Kidney (tissue), 22 donors: ENCODE measurements at places on chromosomes 6 and 20. TPM values are rescaled to one million over a fixed set of nuclear protein-coding genes. Genes with fewer than 3 reads are reported as not detected.

The HLA-DQA1 gene
- total RNA-seq = 63.5 TPM

The EDN1 gene
- 16.6 TPM for total RNA-seq

The CST2 gene
- total RNA-seq = not detected

The SRMS gene
- total RNA-seq = 0.38 TPM

The SLC17A3 gene
- 14.0 TPM for total RNA-seq

The GLP1R gene
- total RNA-seq = 0.22 TPM

The CLDN20 gene
- total RNA-seq = not detected

The PDE7B gene
- total RNA-seq = 15.4 TPM

GRCh38 chr20:39623584-39624234 lies 661.6 kb downstream of the DHX35 start:
- H3K36me3 ChIP-seq = no peaks in the 10 kb centered on the region
- DNase-seq = no peak
- no peaks in the 10 kb centered on the region for H3K27me3 ChIP-seq
- H3K4me3 ChIP-seq = no peak overlapping the region
- H3K27ac ChIP-seq = no peak overlapping the region

DNA sequence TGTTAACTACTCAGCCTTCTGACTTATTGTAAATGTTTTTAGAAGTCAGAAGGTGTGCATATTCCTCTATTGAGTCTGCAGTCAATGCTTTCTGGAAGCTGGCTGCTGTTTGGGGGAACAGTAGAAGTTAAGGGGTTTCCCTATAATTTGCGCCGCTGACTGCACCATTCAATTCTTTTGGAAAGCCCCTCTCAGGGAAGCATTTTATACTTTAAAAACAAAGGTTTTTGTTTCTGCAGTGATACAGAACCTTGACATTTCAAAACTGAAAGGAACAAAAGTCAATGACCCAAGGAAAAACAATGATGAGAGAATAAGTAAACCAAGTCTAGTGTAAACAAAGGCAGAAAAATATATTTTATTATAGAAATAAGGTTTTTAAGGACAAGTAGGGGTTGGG lies 120.8 kb upstream of the TNFAIP3 start:
- H3K27ac ChIP-seq = no peak overlapping the region
- H3K36me3 ChIP-seq = no peaks in the 10 kb centered on the region
- DNase-seq = no peak
- H3K4me1 ChIP-seq = no peaks in the 10 kb centered on the region
- H3K27me3 ChIP-seq = no peaks in the 10 kb centered on the region
- H3K4me3 ChIP-seq = no peak overlapping the region

DNA sequence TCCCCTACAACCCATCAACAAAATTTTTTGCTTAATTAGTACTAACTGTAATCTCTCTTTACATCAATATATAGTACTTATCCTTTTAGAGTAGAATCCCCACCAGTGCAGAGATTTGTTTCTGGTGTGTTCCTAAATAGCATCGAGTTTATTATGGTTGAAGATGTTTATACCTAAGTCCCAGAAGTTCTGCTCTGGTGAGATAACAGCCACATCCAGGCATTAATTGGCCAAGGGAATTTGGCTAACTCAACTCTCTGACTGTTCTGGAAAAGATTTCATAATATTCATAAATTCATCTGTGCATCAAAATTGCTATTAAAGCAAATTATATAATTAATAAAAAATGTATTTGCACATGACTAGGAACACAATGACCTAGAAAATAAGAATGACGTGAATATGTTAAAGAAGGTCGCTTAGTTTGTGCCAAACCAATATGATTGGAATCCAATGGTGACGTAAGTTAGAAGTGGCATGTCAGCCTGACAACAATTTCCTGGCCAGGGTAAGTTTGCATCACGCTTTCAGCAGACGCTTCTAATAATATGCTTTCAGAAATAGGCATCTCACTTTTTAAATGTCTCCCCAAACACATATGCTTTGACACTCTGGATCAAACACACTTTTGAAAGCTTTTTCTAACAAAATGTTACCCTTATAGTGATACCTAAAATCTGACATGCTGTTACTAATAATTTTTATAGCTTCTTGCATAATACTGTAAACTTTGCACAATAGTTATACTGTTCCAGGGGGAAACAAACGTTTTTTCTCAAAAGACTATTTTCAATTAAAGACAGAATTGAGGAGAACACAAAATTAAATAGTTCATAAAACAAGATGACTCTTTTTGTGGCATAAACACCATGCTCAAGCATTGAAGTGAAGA lies 236.7 kb downstream of the TENT5A start:
- H3K4me1 ChIP-seq = no peaks in the 10 kb centered on the region
- H3K27ac ChIP-seq = no peak overlapping the region
- no peak for DNase-seq
- no peaks in the 10 kb centered on the region for H3K36me3 ChIP-seq
- H3K27me3 ChIP-seq = no peaks in the 10 kb centered on the region

DNA sequence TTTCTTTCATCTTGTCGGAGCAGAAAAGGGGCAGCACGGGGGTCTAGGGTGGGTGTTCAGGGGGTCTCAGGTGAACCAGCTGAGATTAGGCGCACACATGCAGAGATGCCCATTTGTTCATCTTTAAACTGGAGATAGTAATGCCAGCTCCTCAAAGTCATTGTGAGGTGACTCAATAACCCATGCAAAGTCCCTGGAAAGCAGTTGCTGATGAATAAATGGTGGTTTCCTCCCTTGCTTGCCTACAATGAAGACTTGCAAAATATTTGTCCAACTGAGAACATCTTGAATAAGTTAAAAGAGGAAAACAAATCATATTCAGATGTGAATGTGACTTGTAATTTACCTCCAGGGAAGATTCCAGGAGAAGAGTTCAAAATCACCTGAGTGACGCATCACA lies 206.9 kb downstream of the LY86 start:
- H3K4me1 ChIP-seq = no peaks in the 10 kb centered on the region
- no peak overlapping the region for H3K27ac ChIP-seq
- no peak for DNase-seq
- no peak overlapping the region for H3K4me3 ChIP-seq
- no peaks in the 10 kb centered on the region for H3K36me3 ChIP-seq
- no peaks in the 10 kb centered on the region for H3K27me3 ChIP-seq

DNA sequence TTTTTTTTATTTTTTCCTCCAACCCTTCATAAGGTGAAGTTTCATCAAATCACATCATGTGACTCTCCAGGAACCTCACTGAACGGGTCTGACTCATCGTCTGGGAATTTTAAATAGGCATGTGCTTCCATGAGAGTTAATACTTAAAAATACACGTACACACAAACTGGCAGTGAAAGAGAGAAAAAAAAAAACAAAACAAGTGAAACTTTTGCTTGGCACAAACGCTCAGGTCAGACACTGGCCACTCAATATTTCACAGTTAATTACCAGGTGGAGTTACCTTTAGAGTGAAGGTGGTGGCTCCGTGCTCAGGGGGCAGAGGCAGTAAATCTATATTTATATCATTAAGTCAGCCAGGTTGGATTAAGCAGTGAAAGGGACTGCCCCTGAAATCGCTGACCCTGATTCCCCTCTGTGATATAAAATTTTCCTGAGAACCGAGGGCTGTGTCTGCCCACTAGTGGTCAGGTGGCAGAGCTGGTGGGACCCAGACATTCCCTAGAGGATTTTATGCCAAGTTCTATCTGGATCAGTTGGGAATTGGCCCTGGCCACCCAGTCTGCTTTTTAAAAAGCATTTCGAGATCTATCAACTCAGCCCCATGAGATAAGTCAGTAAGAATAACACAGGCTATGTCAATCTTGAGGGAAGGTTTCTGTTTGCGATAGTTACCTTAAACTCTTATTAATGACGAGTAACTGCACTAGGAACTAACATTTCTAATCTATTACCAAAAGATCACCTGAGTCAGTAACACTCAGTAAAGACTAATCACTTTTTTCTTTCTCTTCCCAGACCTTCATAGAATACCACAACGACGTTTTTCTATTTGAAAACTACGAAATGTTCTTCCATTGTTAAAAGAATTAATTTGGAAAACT lies 259.1 kb downstream of the HDGFL1 start:
- H3K27me3 ChIP-seq = no peaks in the 10 kb centered on the region
- no peaks in the 10 kb centered on the region for H3K36me3 ChIP-seq
- peak overlapping the region; percentile 83 for H3K27ac ChIP-seq
- peak overlapping the region; percentile 16 for H3K4me3 ChIP-seq
- H3K4me1 ChIP-seq = no peaks in the 10 kb centered on the region

DNA sequence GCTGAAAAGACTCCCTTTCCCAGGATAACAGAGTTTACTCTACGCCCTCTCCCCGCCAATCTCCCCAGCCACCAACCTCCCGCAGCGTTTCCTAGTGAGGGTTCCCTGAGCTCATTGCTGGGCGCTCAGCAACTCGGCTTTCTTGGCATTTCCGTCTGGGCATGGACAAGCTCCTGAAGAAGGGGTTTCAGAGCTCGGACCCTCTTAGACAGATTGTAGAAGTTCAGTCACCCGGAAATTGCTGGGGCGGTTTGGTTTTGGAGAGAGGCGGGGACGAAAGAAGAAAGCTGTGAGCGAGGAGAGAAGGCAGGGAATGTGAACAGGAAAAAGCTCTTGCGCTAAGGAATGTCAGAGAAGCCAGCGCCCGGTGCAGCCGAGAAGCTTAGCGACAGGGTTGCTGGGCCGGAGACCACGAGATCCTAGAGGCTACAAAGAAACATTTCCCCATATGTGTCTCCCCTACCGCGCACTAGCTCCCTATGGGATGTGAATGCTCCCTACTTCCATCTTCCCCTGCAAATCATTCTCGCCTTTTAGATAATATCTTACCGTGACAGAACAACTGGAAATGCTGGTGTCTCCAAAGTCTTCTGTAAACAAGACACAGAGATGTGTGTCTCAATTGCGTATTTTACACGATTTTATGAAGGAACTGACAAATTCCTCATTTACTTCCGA lies 15.8 kb downstream of the POM121L2 start:
- no peak overlapping the region for H3K4me3 ChIP-seq
- H3K36me3 ChIP-seq = no peaks in the 10 kb centered on the region
- H3K27ac ChIP-seq = no peak overlapping the region

GRCh38 chr6:140867336-140867735 lies 1265.4 kb upstream of the GJE1 start:
- H3K27me3 ChIP-seq = no peaks in the 10 kb centered on the region
- no peak for DNase-seq
- no peaks in the 10 kb centered on the region for H3K36me3 ChIP-seq

GRCh38 chr20:5714261-5715041 lies 35.8 kb upstream of the SHLD1 start:
- H3K27ac ChIP-seq = no peak overlapping the region
- H3K4me3 ChIP-seq = no peak overlapping the region
- DNase-seq = peak; percentile 85

- H3K27me3 ChIP-seq = no peaks in the 10 kb centered on the region
- no peaks in the 10 kb centered on the region for H3K36me3 ChIP-seq
- no peaks in the 10 kb centered on the region for H3K4me1 ChIP-seq
- no peak overlapping the region for H3K27ac ChIP-seq
These were observed 236.1 kb downstream of the COL12A1 start for GRCh38 chr6:74969591-74970267.

DNA sequence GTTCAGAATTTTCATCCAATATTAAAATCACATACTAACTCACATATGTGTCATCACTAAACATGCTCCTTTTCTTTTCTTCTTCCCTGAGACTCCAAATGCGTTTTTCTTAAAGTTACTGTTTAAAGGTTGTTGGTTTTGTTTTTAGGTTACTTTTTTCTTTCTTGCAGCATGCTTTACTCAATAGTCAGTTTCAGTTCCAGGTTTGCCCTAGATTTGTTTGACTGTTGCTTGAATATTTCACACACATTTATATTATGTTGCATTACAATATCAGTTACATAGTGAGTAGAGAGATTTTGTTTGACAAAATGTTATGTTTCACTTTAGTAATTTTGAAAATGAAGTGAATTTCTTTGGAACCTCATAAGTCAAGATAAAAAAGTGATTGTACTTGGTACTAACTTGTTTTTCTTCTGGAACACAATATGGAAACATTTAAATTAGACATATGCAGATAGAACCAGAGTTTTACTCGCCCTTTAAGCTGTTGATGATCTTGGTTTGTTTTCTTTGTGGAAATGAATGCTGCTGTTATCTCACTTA lies 27.3 kb downstream of the FNDC1 start:
- no peaks in the 10 kb centered on the region for H3K4me1 ChIP-seq
- no peaks in the 10 kb centered on the region for H3K36me3 ChIP-seq
- no peak overlapping the region for H3K27ac ChIP-seq
- no peaks in the 10 kb centered on the region for H3K27me3 ChIP-seq

DNA sequence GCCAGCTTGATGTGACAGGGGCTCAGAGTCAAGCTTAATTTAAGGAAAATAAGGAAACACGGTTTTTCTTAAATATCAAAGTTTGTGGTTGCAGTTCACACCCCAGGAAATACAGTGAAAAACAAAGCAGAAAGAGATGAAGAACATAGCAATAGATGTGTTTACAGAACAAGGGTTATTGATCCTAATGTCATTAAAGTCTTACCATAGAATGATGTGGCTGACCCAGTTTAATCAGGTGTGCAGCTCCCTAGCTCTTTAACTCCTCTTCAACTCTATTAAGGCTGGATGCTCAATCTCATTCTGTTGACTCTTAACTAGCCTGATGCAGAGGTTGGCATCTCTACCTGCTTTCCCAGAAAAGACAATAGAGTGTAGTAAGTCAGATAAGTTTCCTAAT lies 7.5 kb upstream of the GTF3C6 start:
- H3K27me3 ChIP-seq = no peaks in the 10 kb centered on the region
- no peaks in the 10 kb centered on the region for H3K36me3 ChIP-seq
- peaks cover 4% of the 10 kb centered on the region for H3K4me1 ChIP-seq
- H3K27ac ChIP-seq = no peak overlapping the region
- DNase-seq = no peak

DNA sequence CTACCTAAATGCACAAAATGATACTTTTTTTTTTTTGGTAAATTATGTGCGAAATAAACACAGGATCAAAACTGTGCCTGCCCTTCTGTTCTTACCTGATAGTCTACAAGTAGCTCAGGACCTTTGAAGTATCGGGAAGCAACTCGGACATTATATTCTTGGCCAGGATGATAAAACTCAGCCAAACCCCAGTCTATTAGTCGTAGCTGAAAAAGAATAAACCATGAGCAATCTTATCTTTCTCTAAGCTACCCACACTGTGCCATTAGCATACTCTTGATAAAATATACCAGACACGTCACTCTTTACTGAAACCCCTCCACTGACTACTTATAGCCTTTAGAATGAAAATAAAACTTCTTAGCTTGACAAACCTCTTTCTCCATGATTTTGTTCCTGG lies 29.8 kb upstream of the TBC1D20 start:
- no peak overlapping the region for H3K27ac ChIP-seq
- H3K36me3 ChIP-seq = peaks cover 46% of the 10 kb centered on the region
- H3K4me3 ChIP-seq = no peak overlapping the region
- H3K27me3 ChIP-seq = no peaks in the 10 kb centered on the region
- H3K4me1 ChIP-seq = no peaks in the 10 kb centered on the region

DNA sequence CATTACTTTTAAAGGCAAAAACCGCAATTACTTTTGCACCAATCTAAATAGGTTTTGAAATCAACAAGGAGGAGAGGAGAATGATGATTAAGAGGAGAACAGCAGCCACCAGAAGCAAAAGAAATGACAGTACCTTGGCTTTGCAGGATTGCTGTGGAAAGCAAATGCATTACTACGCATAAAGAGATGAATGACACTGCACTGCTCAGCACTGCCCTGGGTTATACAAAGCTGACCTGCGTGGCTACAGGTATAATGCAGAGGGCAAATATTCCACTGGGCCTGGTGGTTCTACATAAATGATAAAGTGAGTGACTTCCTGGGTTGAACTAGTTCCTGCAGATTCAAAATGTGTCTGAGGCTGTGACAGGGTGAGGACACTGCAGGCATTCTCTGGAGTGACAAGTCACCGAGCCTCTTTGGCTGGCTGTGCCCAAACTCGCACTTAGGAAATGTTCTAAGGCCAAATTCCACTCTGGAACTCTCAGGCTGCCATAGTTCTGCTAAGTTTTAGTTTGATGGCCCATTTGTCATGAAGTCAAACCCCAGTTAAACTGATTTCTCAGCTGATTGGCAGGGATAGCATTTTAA lies 78.6 kb downstream of the INSM1 start:
- no peak overlapping the region for H3K4me3 ChIP-seq
- no peaks in the 10 kb centered on the region for H3K27me3 ChIP-seq
- no peak overlapping the region for H3K27ac ChIP-seq
- no peak for DNase-seq
